ENCODE measurements at places on chromosomes 7 and 10.

DNA sequence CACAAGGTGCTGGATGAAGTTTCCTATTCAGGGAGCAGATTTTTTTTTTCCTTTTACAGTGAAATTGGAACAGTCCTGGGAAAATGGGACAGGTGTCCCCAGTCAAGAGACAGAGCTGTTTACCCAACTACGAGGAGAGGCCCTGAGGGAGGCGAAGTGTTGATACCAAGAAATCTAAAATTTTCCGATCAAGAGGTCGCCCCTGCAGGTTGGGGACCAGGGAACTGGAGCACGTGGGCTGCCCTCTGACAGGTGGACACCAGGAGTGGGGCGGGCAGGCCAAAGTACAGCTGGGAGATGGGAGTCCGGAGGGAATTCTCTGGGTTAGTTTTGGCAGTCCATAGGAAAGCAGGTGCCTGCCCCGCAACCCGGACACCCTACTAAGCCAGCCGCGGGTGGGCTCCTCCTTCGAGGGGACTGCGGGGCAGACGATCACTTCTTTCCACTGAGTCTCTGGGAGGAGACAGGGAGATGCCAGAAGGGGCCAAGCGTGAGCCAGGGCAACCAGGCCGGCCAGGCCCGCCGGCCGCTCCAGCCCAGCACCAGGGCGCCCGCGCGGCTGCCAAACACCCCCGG lies 965 bp upstream of the CAMK1D start:
- peak; percentile 71 for DNase-seq

DNA sequence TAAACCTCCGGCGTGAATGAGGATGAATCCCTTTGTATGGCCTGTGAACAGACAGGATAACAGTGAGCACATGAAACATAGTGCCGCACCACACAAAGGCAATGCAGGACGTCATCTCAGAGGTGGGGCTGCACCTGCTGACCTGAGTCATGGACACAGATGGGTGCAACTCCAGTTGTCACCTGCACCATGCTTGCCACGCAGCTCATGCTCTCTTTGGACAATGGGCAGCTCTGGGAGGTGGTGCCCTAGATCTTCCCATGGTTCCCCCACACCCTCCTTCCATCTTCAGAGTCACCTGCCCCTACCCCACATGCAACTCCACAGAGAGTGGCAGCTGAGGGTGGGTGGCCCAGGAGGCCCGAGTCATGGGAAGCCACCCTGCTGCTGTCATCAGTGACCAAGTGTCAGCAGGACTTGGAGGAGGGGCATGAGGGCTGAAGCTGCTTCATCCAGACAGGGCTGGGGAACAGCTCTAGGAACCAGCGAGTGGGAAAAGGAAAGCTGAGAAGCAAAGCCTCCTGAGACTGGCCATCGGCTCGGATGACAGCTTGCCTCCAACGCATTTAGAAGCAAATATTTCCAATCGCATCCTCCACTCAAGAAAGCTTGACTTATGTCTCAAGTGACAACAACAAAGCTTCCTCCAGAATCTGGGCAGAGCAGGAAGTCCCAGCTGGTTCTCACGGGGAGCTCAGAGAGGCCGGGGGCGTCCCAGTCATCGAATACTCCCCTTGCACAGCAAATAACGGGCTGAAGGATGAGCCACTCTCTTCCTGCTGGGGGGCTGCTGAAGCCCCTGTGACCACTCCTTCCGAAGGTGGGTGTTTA lies 27.1 kb downstream of the VIPR2 start:
- no peak for DNase-seq

- DNase-seq, result no peak
Observed at GRCh38 chr10:90858461-90858968, 676 bp upstream of the HTR7 start.

DNA sequence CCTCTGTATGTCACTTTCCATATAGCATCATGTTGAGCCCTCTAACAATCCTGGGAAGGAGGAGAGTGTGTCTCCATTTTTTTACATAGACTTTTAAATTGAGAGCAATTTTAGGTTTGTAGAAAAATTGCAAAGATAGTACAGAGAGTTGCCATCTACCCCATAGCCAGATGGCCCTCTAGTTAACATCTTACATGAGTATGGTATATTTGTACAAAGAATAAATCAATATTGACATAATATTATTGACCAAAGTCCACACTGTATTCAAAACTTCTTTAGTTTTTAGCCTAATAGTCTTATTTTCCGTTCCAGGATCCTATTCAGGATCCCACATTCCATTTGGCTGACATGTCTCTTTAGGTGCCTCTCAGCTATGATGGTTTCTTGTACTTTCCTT lies 274.6 kb upstream of the PLPP4 start:
- DNase-seq, result no peak

DNA sequence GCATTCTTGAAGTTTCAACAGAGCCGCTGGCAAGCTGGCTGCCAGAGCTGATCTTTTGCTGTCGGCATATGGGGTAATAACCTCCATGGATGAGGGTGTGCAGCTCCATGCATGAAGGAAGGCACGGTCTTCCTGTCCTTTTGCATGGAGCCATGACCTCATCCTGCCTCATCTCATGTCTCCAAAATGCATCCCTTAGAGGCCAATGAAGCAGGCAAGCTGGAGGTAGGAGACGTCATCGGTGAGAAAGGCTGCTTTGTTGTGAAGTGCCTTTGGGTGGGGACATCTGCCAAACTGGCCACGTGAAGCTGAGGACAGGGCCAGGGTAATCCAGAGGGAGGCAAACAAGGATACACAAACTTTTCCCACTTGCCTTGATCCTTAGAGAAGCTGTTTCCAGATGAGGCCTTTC lies 161.5 kb upstream of the TBX20 start:
- no peak for DNase-seq
